ENCODE measurements at places on chromosomes 12 and 14.

DNA sequence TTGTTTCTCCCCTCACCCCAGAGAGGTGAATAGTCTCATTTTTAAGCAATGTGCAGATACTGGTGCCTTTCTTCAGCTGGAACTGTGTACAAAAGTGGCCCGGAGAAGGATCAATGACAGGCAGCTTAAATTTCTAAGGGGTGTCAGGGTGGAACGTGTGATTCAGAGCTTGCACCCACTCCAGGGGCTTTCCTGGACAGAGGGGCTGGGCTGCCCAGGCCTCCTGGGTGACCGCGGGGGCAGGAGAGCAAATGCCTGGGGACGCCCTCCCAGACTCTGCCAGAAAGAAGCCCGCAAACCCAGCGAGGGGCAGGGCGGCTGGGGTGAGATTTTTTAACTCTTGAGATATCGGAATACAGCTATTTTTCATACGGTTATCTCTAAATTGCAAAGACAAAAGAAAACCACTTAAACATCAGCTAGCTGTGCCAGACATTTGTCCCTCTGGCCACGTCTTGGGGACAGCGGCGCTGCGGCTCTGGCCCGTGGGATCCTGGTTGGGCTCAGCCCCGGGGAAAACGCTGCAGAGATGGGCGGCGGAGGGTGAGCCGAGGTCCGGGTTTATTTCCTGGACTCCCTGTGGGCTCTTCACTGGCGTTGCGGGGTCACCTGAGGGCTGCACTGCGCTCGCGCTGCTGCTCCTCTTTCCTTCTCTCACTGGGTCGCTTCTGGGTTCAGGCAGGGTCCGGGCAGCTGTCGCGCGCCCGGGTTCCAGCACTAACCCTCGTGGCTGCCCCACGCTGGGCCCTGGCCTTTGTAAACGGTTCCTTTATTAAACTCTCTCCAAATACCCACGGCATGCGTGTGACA is 35.8 kb downstream of the NFKBIA start:
- no peak for DNase-seq

DNA sequence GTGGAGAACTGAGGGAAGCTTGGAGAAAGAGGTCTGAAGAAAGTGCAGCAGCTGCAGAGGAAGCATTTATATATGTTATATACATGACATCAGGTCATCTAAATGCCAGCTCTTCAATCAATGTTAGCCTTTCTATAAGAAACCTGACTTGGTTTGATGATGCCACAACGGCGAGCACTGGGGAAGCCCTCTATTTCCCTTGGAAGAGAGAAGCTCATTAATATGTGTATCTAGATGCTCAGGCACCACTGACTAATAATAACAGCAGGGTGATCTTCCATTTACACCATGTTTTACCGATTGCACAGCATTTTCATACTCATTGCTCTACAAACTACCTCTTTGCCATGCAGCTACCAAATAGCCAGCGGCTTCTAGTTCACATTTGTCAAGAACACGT is 811 bp downstream of the ACYP1 start:
- no peak for DNase-seq

DNA sequence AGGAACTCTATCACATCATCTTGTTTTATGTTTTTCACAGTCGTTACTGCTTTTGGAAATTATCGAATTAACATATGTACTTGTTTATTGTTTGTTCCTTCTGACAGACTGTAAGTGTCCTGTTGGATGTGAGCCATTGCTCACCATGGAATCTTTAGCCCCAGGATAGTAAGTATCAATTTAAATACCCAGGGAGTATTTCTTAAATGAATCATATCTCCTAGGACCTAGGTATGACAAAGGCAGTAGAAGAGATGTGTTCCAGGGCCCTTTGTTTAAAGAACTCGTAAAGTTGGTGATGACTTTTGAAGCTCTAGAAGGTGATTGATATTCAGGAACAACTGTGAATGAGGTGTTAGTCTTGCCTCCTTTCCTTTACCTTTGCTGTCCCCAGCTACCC is 30.3 kb upstream of the STRAP start:
- no peak for DNase-seq

- DNase-seq, result no peak
These were observed 366.6 kb downstream of the EMP1 start for GRCh38 chr12:13562915-13563742.

DNA sequence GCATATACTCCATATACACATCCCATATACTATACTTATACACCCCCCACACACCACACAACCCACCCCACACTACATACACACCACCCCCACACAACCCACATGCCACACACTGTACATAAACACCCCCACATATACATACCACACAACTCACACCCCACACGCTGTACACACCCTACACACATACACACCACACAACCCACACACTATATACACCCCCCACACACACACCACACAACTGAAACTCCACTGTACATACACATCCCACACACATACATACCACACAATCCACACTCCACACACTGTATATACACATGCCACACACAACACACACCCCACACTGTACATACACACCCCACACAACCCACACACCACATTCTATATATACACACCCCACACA is 81.0 kb downstream of the NOC4L start:
- DNase-seq, result no peak

DNA sequence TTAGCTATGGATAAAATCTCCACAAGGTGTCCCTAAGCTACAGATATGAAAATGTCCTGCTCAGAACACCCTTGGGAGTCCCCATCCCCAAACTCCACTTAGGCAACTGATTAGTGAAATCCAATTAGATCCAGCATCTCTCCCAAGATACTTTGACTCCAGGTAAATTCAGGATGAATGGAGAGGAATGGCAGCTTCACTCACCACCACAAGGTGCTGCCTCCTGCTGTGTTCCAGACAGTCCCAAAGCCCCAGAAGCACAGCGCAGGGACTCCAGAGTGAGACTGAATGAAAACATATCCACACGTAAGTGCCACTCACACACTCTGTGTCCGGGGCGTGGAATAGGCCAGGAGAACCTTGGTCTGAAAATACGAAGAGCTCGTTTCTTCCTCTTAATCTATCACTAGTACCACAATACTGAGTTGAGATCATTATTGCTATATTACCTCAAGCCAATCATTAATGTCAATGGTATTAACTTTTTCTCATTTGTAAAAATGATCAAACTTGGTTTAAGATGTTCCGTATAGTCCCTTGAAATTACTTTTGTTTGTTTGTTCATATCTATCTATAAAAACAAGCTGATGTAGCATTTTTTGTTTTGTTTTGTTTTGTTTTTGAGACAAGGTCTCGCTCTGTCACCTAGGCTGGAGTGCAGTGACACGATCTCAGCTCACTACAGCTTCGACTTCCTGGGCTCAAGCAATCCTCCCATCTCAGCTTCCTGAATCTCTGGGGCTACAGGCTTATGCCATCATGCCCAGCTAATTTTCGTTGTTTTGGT is 70.0 kb upstream of the BICD1 start:
- DNase-seq, result no peak

Measured in activated T-helper 1 cell treated with Interleukin-2 at 50 U/mL for 16 hours (primary cell).